ENCODE measurements at places on chromosomes 5 and 9. TPM values are rescaled to one million over a fixed set of nuclear protein-coding genes. Genes with fewer than 3 reads are reported as not detected.

The STKLD1 gene
- 1.2 TPM for total RNA-seq

The TCF7 gene
- 7.1 TPM for total RNA-seq

The NTRK2 gene
- total RNA-seq, result 0.17 TPM

The INSL6 gene
- not detected for total RNA-seq

The FOXD4 gene
- 0.17 TPM for total RNA-seq

The MYOT gene
- total RNA-seq, result not detected

The LMX1B gene
- total RNA-seq, result not detected

The ATP6V1G1 gene
- 106 TPM for total RNA-seq

The KCNV2 gene
- total RNA-seq, result not detected

The HIGD2A gene
- 22.8 TPM for total RNA-seq

The BSPRY gene
- total RNA-seq, result not detected

The RNF44 gene
- 6.5 TPM for total RNA-seq

The CDK7 gene
- 61.2 TPM for total RNA-seq

The ACTBL2 gene
- total RNA-seq, result not detected

The IFNA14 gene
- not detected for total RNA-seq

The CPLANE1 gene
- 27.6 TPM for total RNA-seq

The ANKRD18A gene
- 7.0 TPM for total RNA-seq

The ENTPD2 gene
- not detected for total RNA-seq

The WNT8A gene
- total RNA-seq, result not detected

The TNFSF15 gene
- 0.44 TPM for total RNA-seq

The MLANA gene
- not detected for total RNA-seq

The OLFML2A gene
- total RNA-seq, result 28.8 TPM

The TMEM252 gene
- not detected for total RNA-seq

The CXXC5 gene
- 140 TPM for total RNA-seq

The CCDC183 gene
- total RNA-seq, result 0.33 TPM

The IFNK gene
- not detected for total RNA-seq

The F12 gene
- total RNA-seq, result not detected

The IFNA17 gene
- total RNA-seq, result not detected

The TMEM171 gene
- 1.8 TPM for total RNA-seq

The LCN1 gene
- not detected for total RNA-seq

The TTC33 gene
- 18.5 TPM for total RNA-seq

The RANBP3L gene
- total RNA-seq, result not detected

The ANKRD55 gene
- total RNA-seq, result not detected

The NDUFAF2 gene
- 20.7 TPM for total RNA-seq

The ANKRD18B gene
- total RNA-seq, result 0.87 TPM

The SOHLH1 gene
- total RNA-seq, result not detected

The MSMP gene
- total RNA-seq, result 1.2 TPM

The IRX2 gene
- total RNA-seq, result 2.0 TPM

The SMIM33 gene
- not detected for total RNA-seq

The ACSL6 gene
- total RNA-seq, result not detected

The SLC46A2 gene
- not detected for total RNA-seq
